Stimulated activated CD4-positive, alpha-beta T cell treated with anti-CD3 and anti-CD28 coated beads, Interleukin-2, amount 100 ng/mL, for 4 hours (primary cell): ENCODE measurements at places on chromosomes 5 and 9.

DNA sequence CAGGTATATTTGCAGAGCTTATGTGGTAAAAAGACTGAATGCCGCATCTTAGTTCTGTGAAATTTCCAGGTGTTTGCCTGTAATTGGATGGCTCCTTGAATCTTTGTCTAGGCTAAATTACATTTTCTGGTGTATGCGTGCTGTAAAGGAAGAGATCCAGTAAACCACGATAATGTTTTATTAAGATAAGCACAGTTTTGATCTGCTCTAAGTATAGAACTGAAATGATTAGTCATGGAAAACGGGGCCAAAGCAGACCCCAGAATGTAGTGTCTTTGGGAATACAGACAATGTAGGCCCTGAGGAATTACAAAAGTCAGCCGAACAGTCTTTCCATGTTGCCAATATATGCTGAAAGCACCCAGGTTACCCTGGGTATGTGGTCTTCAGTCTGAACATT lies 257.3 kb downstream of the FANCC start:
- DNase-seq = no peak

DNA sequence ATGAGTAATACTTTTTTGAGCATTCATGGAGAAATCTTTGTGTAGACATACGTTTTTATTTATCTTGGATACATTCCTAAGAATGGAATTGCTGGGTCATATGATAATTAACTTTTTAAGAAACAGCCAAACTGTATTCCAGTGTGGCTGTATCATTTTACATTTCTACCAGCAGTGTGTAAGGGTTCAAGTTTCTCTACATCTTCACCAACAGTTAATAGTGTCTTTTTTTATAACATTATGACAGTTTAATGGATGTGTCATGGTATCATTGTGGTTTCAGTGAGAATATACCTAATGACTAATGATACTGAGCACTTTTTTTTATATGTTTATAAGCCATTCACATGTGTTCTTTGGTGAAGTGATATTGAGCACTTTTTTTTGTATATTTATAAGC lies 52.4 kb downstream of the NIPBL start:
- no peak for DNase-seq

DNA sequence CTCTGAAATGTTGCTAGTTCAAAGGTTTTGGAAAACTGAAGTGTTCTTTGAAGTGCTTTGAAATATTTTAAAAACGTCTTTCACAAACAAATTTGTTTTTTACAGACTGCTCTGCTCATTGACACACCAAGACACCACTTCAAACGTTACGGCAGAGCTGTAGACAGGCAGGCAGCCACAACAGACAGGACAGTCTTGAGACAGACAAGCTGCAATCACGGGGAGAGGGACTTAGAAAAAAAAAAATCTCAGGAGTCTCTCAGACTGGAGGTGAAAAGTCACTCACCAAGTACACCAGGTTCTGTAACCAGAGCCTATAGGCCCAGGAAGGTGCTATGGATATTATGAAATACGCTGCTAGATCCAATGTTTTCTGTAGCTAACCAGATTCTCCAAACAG lies 135.4 kb downstream of the ISL1 start:
- no peak for DNase-seq

DNA sequence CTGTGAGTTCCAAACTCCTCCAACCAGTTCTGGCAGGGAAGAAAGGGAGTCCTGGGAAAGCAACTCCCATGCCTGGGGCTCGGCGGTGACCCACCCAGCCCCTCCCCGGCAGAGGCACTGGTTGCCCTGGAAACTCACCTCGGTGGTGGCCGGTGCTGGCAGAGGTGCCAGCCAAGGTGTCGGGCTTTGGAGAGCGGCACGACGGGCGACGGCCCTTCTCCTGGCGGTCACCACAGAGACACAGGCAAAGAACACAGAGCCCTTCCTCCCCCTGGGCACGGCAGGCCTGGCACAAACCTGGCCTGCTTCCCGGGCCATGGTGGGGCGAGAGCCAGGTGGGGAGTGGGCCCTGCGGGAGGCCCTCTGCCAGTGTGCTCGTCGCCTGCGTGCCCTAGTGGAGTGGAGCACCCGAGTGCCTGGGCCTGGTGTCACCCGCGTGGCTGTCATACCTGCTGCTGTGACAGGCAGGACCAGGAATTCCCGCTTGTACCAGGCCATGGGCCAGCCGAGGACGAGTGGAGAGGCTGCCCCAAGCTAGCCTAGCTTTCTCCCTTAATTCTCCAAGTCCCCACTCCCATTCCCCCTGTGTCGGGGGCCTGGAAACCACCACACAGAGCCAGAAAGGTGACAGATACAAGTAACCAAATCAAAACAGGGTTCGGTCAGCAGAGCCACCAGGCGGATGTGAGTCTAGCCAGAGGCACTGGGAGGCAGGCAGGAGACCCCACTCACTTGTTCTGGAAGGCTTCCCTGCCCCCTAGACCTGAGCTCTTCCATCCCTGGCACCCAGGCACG lies 8.2 kb upstream of the RALGDS start:
- DNase-seq = no peak

DNA sequence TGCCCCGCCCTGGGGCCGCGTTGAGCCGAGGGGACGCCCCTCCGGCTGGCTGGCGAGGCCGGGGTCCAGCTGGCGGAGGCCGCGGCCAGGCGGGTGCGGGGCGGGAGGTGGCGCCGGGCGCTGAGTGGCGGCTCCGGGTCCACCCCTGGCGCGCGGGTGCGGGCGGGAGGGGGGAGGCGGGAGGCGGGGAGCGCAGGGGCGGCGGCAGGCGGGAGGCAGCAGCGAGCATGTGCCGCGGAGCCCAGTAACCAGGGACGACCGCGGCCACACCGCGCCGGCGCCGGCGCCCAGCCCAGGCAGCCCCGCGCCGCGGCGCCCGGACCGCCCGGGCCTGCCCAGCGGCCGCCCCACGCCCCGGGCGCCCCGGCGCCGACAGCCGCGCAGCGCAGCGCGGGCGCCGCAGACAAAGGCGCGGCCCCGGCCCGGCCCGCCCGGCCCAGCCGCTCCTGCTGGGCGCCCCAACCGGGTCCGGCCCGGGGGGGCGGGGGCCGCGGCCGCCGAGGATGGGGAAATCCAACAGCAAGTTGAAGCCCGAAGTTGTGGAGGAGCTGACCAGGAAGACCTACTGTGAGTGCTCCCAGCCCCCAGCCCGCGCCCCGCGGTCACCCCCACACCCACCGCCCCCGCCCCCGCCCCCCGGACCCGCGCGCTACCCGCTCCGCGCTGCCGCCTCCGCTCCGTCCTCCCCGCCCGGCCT lies at the start of gene NCS1:
NCS1 (plus strand) TSS at position 244 of the 697 bp plus-strand sequence; CDS start at position 504, 260 bp downstream.
- DNase-seq = peak; percentile 48

GRCh38 chr5:79588696-79589095 lies 23.5 kb upstream of the TENT2 start:
- no peak for DNase-seq

DNA sequence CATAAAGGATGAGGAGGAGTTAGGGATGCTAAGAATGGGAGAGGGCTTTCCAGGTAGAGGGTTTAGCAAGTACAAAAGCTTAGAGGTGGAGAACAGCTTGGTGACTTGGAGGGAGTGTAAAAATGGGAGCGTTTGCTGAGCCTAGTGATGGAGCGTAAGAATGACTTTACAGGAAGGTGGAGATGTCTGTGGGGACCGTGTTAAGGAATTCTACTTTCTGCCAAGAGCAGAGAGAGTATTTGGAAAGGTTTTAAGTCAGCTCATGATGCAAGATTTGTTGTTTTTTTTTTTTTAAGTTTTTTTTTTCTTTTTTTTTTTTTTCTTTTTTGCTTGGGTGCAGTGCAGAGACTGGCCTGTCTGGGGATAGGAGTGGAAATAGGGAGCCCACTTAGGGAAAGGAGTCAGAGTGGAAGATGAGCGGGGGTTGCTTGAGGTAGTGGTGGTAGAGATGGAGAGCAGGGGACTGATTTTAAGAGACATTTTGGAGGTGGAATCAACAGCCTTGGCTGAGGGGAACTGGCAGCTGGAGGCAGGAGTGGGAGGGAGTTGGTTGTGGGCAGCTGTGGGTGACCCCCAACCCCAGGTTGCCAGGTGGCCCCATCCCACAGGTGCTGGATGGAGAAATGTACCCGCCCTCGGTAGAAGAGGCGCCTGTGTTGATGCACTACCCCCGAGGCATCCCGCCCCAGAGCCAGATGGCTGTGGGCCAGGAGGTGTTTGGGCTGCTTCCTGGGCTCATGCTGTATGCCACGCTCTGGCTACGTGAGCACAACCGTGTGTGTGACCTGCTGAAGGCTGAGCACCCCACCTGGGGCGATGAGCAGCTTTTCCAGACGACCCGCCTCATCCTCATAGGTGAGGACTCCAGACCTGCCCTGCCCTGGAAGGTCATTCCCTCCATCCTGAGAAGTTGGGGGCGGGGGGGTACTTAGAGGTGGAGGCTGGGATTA lies 12.4 kb downstream of the PTGS1 start:
- DNase-seq = no peak

GRCh38 chr5:130324953-130325671 lies 420.8 kb downstream of the CHSY3 start:
- no peak for DNase-seq

DNA sequence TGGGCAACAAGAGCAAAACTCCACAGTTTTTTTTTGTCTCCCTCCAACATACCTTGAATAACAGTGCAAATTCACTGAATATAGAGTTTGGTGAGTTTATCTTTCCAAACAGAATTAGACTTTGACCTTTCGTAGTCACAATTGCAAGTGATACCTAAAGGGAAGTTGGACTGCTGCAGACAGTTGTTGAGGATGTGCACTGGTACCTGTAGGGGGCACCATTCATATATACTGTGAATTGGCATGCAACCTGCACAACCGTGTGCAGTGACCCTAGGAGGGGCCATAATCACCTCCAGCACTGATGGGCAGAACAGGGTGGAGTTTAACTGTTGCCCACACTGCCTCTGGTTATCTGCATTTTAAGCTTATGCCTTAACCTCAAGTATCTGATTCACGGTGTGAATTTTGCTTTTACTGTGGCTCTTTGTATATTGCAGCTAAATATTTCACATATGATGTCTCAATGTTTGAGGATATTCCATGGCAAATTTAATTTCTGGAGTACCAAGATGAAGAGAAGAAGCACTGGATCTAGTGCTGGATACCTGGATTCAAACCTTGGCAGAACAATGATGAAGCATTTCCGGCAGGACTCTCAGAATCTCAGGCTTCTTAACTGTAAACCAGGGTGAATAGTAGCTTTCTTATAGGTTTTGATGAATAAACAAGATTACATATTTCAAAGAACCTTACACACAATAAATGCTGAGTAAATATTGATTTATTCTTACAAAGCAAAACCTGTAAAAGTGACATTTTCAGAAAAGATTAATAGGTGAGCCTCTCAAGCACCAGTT lies 144.3 kb downstream of the ACTBL2 start:
- DNase-seq = no peak

GRCh38 chr9:21527579-21527978 lies 45.5 kb upstream of the IFNE start:
- no peak for DNase-seq

- no peak for DNase-seq
Measured at GRCh38 chr9:126491949-126492348, 121.8 kb upstream of the LMX1B start.

- DNase-seq = no peak
Measured at GRCh38 chr9:89649039-89649691, 44.4 kb downstream of the GADD45G start.

GRCh38 chr5:82244854-82245635 lies 33.1 kb downstream of the RPS23 start:
- no peak for DNase-seq

DNA sequence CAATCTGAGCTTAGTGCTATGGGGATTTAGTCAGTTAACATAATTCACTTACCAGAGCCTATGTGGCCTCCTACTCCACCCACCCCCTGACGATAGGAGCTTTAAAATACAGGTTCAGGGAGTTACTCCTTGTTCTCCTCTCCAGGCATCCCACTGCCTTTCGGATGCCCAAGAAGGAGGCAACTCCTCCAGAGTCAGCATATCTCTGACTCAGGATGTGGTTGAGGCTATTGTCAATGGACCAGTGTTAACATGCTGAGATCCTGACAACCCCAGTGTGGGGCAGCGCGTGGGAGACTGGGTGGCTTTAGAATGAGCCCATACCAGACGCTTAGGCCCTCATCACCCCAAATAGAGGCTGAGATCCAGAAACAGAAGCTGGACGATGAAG lies 27.4 kb downstream of the BICD2 start:
- no peak for DNase-seq

- DNase-seq = no peak
Measured at GRCh38 chr9:124032247-124032646, 20.7 kb downstream of the LHX2 start.

GRCh38 chr5:32297181-32298058 lies 15.3 kb downstream of the MTMR12 start:
- no peak for DNase-seq

DNA sequence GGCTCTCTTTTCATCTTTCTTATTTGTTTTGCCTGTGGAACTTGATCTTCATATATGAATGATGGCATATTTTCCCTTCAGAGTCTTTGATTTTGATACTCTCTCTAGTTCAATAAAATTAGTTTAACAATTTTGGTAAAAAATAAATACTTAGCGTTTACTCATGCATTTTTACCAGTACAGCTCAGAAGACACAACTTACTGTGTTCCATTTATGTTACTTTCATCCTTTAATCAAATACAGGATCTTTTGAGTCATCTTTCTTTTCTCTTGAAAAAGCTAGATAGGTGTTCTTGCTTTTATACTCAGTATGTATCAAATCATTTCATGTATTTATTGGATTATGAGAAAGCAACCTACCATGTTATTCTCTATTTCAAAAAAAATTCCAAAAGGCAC lies 47.1 kb upstream of the RICTOR start:
- DNase-seq = no peak

GRCh38 chr9:104279535-104280177 lies 185.5 kb downstream of the SMC2 start:
- DNase-seq = no peak

GRCh38 chr5:102759700-102760099 lies 4.6 kb downstream of the PAM start:
- DNase-seq = no peak

- no peak for DNase-seq
Measured at GRCh38 chr5:77355080-77355479, 137.0 kb downstream of the WDR41 start.

- DNase-seq = no peak
Measured at GRCh38 chr9:969310-970150, 6.9 kb upstream of the DMRT3 start.

GRCh38 chr5:144313147-144313726 lies 142.6 kb downstream of the KCTD16 start:
- DNase-seq = no peak
